ENCODE measurements at places on chromosomes 16 and 17.
A peak's percentile ranks its signal among the peaks of the same experiment; 100 is the strongest.

GRCh38 chr17:67258821-67259468 is 13.9 kb upstream of the HELZ start:
- no peak for DNase-seq

DNA sequence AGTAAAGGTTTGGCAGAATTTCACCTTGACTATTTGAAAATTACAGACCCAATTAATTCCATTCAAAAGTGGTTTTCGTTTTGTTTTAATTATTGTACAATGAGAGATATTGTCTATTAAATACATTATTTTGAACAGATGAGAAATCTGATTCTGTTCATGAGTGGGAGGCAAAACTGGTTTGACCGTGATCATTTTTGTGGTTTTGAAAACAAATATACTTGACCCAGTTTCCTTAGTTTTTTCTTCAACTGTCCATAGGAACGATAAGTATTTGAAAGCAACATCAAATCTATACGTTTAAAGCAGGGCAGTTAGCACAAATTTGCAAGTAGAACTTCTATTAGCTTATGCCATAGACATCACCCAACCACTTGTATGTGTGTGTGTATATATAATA is 72.6 kb downstream of the CDK12 start:
- DNase-seq = no peak

DNA sequence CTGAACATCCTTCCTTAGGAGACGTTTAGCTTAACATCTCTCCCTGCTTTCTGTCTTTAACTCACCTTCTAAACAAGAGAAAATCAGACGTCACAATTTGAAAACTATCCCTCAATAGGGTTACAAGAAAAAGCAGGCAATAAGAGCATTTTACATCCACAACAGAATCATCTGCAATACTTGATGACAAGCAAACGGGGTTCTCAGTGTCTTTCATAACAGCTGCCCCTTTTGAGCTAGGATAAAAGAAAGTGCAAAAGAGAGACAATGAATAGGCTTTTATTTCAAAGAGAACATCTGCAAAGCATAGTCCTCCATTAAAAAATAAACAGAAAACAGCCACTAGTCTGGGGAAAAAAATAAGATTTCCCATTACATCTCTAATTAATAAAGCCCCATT is 13.2 kb downstream of the XYLT1 start:
- DNase-seq = no peak

GRCh38 chr17:7644775-7645174 is 6.0 kb upstream of the ATP1B2 start:
- DNase-seq = no peak

- no peak for DNase-seq
These were observed 225.8 kb downstream of the IRX3 start for GRCh38 chr16:54060599-54061421.

- DNase-seq = no peak
These were observed 81.5 kb downstream of the PLCG2 start for GRCh38 chr16:81860287-81861266.

- no peak for DNase-seq
These were observed 30.1 kb downstream of the DNAH9 start for GRCh38 chr17:11628374-11628773.

DNA sequence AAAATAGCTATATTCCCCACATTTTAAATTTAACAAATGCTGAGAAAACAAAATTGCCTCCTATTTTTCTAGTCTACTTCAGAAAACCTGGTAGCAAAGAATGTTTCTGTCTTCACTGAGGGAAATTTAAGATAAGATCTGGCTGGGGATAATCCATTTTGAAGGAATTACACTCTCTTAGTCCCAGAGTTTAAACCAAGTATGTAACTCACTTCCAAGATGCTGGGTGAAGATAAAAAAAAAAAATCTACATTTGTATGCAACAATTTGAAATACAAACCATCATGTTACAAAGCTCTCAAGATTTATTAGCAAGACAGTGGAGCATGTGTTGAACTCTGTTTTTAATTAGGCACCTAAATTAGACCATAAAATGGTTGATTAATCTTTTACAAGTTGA is 5.7 kb downstream of the HS3ST3B1 start:
- DNase-seq = peak; percentile 38

DNA sequence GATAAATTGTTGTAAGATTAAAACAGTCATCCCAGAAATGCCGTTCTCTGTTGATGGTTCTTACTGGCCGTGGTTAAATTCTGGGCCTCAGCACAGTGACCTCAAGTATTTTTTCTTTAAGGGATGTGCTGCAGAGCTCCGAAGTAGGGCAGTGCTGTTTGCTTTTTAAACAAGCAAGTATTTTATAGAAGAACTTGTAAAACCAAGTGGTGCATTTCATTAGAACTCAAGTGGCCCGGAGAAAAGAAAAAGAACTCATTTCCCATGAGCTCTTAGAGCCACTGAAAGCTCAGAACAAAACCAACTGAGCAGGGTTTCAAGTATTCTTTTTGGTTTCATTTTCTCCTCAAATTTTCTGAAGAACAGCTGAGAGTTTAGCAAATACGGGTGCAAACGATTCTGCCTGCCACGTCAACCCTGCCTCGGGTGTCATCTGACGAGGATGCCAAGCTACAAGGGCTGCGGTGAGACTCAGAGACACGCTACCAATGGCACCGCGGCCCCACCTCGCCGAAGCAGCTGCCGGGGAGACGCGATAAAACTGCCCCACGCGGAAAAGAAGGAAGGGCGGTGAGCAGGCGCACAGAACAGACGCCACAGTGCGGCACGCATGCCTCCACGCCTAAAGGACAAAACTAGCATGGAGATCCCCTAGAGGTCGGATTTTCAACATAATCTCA is 6.3 kb downstream of the LMF1 start:
- DNase-seq = no peak

GRCh38 chr16:4607841-4608703 is 6.6 kb downstream of the UBALD1 start:
- no peak for DNase-seq

DNA sequence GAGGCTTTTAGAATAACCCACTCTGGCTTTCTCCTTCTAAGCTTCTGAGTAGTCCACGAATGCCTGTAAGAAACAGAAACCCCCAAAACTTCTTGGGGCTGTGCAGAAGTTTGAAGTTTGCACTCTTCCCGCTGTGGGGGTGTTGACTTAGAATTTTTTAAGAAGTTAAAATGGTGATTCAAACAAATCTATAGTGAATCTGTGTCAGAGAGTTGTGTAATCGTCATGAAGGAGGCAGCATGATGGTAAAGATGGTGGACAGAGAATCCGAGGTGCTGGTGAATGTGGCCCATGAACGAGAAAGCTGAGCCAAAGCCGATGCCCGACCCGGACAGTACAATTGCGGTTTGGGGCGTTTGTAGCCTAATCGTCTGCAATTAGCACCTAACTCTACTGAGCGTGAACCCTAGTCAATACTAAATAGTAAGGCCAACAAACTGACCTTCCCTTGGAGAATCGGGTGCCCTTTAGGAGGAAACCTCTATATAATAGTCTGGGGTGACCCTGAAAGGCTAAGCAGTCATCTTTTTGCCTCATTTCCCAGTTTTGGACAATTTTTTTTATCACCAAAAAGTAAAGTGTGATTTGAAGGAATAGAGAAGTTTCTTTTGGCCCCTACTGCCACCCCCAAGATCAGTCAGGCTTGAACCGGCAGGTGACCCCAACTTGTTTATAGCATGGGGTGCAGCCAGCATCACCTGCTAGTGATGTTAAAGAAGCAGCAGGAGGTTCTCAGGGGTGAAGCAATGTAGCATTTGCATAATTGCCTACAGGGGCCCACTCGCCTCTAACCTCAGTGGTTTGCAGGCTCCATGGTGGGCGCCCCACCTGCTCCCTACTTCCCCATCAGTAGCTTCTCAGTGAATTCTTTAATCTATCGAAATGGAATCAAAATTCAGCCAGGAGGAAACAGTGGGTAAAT is 11.2 kb downstream of the IRF8 start:
- no peak for DNase-seq

DNA sequence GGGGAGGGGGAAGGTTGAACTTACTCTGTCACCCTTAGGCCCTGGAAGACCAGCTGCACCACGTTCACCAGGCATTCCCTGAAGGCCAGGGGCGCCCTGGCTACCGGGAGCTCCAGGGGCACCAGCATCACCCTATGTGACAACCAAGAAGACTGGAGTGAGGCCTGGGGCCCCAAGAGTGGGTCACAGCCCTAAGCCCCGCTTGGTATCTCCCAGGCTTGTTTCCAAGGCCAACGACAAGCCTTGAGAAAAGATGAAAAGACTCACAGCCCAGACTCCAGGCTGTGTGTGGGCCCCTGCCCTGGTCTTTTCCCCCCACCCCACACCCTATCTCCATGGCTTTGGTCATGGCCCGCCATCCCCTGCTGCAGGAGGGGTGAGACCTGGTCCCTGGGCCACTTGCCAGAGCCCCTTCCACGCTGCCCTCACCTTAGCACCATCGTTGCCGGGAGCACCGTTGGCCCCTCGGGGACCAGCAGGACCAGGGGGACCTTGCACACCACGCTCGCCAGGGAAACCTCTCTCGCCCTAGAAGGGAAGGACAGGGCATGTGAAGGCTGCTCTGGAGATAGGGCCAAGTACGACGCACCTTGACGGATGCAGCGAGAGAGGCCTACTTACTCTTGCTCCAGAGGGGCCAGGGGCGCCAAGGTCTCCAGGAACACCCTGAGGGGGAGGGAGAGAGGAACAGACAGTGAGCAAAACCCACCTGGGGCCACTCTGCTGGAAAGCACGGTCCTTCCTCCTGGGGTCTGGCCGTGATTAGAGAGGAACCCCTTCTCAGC is 9.9 kb downstream of the COL1A1 start:
- DNase-seq = peak; percentile 67

DNA sequence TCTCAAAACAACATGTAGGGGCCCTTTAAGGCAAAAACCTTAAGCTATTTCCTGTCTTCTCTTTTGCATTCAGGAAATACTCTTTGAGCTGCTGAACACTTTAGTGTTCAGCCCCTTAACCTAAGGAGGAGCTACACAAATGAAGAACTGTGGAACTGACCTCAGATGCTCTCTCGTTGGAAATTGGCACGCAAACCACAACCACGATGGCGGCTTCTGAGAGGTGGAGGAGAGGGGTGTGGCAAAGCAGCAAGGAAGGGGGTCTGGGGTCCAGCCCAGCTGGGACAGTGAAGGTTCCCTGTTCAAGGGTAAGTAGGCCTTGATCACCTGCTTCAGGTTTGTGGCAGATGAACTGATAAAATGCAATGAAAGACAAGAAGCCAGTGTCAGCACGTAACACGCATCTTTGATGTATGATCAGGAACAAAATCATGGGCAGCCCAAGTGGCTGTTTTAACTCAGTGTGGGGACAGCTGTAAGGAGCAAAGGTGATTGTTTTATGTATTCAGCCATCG is 291.6 kb upstream of the TNRC6C start:
- DNase-seq = no peak

GRCh38 chr16:54526916-54527315 is 240.3 kb upstream of the IRX3 start:
- DNase-seq = no peak

GRCh38 chr16:64225696-64226095 is 896.2 kb downstream of the CDH11 start:
- DNase-seq = no peak

DNA sequence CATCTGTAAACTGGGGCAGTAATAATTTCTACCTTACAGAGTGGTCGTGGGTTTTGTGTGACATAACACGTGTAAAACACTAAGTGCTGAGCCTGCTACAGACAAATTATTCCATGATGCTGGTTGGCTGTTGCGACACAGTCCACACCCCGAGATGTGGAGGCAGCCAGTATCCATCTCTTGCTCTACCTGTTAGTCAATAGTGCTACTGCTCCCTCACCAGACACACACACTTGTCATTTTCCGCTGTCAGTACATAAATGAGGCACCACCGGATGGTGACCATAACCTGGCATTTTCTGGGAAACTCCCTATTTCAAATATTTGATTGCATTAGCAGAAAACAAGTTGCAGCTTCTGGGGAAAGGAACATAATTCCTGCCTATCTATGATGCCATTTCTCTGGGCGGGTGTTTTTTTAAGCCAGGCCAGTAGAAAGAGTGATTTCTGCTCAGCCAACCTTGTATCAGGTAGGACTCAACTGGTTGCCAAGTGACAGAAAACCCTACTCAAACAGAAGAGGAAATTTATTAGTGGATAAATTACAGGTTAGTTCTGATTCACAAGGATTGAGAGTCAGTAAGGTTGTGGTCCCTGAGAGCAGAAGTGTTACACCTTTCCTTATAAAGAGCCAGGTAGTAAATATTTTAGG is 24.1 kb downstream of the DNAJA2 start:
- DNase-seq = no peak

GRCh38 chr16:13945744-13946485 is 26.0 kb downstream of the ERCC4 start:
- DNase-seq = no peak

DNA sequence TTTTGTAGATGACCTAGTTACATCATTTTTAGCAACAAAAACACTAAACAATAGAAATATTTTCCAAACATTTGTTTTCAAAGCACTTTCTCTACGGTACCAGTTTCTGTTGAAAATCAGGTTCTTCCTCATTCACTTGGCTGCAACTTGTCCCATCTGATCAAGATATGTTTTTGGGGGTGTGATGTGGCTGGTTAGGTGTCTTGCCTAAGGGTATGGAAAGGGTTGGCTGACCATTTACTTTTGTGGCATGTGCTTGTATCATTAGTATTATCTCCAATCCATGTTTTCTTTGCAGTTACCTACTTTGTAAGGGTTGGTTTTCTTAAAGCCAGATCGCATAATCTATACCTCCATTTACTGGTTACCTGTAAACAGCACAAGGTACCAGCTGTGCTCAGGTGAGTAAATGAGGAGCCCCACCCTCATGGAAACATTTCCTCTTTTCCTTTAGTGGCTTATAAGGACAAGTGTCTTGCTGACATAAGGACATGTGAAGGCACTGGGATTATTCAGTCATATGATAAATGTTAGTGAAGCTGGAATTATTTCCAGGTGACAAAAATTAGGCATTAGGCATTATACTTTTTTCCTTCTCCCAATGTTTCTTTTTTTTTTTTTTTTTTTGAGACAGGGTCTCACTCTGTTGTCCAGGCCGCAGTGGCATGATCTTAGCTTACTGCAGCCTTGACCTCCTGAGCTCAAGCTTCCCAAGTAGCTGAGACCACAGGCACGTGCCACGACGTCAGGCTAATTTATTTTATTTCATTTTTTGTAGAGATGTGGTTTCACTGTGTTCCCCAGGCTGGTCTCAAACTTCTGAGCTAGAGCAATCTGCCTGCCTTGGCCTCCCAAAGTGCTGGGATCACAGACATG is 162.0 kb downstream of the CCDC182 start:
- DNase-seq = no peak

DNA sequence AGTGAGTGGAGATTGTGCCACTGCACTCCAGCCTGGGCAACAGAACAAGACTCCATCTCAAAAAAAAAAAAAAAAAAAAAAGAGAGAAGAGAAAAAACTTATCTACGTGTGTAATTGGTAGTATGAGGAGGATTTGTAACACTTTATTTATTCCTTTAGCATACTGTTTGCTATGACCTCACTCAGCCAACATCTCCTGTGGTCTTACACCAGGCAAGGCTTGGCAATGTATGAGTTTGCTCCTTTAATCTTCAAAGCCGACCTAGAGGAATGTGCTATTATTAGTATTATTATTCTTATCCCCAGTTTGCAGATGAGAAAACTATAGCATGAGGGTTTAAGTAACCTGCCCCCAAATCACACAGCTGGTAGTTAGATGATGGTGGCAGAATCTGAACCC is 35.8 kb upstream of the HAPSTR1 start:
- peak; percentile 91 for DNase-seq

All from fibroblast of lung (primary cell).